ENCODE measurements at places on chromosomes 7 and 10.

DNA sequence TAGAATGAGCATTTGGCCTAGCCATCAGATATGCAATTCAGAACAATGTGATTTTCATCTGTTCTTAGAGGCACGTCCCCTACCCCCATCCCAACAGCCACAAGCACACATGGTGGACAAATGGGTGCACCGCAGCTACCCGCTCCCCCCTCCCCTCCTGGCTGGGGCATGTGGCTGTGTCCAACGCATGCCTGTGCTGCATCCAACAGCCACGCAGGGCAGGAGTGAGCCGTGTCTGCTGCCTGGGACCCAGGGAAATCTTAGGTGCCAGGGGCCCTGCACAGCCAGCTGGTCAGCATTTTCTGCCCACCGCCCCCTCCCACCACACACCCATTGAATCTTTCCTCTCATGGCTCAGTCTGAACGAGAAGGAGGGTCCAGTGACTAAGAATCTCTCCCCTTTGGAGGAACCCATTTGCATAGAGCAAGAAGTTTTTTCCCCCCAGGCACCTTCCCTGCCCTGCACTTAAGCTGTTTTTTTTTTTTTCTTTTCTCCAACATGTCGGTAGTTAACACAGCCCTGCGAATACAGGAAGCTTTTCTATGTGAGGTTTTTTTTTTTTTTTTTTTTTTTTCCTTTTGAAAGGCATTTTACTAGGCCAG is 138.9 kb downstream of the WDR11 start:
- no peak for DNase-seq

GRCh38 chr10:34184939-34185386 is 630.1 kb downstream of the PARD3 start:
- no peak for DNase-seq

- DNase-seq: no peak
Measured at GRCh38 chr7:91491868-91492267, 227.6 kb downstream of the FZD1 start.

GRCh38 chr7:41886901-41887311 is 184.0 kb upstream of the INHBA start:
- DNase-seq: no peak

DNA sequence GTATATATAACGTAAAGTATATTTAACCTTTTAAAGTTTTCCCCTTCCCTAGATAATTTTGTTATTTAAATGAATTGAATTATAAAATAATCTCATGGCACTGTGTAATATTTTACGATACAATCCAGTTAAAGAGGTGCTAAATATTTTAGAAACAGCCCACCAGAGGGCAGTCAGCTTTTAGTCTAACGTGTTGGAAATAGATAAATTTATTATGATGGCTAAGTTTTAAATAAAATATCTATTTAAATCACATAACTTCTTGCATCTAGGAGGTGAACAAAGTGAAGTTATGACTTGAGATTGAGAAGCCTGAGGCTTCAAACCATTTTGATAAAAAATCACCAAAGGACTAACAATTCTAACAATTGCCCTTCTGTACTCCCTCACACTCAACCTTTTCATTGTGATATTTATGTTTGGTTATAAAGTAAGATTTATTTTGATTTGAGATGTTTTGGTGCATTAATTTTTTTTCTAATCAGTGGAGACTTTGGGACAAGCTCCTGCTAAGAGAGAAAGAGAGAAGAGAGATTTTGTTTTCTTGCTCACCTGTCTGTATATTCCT is 171.5 kb upstream of the SP4 start:
- DNase-seq: no peak

DNA sequence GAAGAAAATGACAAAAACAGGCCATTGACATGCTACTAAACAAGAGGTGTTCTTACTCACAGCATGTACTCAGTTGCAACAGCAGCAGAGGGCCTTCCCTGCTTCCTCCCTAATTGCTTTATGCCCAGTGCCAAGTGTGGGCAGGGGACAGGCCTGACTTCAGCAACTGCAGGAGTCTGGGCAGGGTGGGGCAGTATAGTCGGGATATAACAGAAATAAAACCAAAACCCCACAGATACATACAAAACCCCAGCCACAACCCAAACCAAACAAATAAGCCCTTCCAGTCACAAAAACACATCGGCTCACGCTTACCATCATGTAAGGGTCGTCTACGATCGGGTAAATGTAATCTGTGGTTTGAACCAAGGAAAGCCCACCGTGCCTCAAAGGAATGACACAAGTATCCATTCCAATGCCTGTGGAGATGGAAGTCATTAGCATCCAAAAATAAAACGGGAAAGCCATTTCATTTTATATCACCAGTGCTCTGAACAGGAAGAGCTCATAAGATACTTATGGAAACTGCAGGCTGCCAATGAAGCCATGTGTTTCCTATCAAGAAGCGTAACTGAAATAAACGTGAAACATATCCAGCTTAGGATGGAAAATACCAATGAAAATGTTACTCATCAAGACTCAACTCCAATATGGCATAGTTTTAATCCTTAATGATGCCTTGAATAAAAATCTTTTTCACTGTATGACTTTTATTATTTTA is 9.5 kb downstream of the SEPHS1 start:
- DNase-seq: no peak

DNA sequence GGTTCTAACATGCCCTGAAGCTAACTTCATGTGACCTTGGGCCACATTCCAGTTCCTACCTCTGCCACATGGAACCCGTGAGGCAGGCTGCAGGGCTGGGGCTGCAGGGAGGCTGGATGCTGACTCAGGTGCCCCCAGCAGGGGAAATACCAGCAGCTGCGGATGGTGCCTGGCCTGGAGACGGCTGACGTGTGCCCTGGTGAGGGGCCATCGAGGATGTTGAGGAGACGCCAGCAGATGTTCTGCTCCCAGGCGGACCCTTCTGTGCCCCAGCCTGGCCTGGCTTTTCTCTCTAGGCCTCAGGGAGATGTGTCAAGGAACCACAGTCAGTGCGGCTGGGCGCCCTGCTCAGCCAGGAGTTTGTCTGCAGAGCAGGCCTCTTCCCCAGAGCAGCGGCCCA is 8.8 kb downstream of the BAG3 start:
- no peak for DNase-seq

- no peak for DNase-seq
Measured at GRCh38 chr7:16747102-16747501, 6.5 kb upstream of the TSPAN13 start.

GRCh38 chr10:92800134-92800733 is 48.1 kb upstream of the EXOC6 start:
- DNase-seq: no peak

GRCh38 chr7:110626414-110626813 is 464.5 kb upstream of the LRRN3 start:
- DNase-seq: no peak

GRCh38 chr7:134444961-134445315 is 14.0 kb downstream of the AKR1B1 start:
- DNase-seq: no peak

DNA sequence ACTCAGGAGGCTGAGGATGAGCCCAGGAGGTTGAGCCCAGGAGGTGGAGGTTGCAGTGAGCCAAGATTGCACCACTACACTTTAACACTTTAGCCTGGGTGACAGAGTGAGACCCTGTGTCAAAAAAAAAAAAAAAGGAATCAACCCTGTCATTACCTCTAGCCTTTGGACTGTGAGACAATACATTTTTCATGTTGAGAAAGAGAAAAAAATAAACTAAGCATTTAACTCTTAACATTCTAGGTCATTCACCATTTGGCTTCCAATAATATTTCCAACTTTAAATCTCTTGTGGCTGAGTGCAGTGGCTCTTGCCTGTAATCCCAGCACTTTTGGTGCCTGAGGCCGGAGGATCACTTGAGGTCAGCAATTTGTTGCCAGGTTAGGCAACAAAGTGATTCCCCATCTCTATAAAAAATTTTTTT is 41.9 kb upstream of the TPST1 start:
- no peak for DNase-seq

DNA sequence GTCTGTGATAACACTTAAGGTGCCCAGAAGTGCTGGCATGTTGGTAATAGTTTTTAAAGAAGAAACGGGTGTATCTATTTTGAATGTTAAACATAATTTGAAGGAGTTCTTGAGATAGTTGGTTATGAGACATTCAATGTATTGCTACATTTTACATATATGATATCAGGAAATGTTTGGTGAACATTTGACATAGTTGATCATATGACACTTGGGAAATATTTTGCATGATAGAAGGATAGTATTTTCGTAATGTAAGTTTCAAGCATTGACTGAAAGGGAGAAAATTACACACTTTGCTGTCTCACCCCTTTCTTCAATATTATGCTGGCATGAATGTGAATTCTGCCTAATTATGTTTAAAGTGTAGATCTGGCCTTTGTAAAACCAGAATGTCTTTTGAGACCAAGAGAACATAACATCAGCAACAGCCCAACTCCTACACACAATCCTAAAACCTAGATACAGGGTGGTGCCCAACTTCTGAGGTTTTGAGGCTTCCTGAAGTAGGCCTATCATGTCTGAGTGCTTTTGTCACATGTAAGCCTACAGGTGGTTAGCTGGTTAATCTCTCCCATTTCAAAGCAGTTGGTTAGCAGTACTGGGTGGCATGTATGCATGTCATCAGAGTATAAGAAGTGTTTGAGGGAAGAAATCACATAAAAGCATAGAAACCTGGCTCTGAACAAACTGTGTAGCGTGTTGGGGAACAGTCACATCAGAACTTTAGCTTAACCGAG is 2.1 kb downstream of the ADD3 start:
- DNase-seq: peak; percentile 29

GRCh38 chr10:5963591-5963990 is 13.8 kb downstream of the IL15RA start:
- DNase-seq: no peak

GRCh38 chr7:90988516-90988915 is 275.7 kb upstream of the FZD1 start:
- DNase-seq: no peak

GRCh38 chr10:93867525-93867924 is 26.3 kb upstream of the SLC35G1 start:
- no peak for DNase-seq

GRCh38 chr7:91565499-91566401 is 301.5 kb downstream of the FZD1 start:
- no peak for DNase-seq

- no peak for DNase-seq
Measured at GRCh38 chr10:3060481-3060889, 6.9 kb upstream of the PFKP start.

GRCh38 chr10:48890888-48891850 is 48.5 kb downstream of the LRRC18 start:
- DNase-seq: no peak

DNA sequence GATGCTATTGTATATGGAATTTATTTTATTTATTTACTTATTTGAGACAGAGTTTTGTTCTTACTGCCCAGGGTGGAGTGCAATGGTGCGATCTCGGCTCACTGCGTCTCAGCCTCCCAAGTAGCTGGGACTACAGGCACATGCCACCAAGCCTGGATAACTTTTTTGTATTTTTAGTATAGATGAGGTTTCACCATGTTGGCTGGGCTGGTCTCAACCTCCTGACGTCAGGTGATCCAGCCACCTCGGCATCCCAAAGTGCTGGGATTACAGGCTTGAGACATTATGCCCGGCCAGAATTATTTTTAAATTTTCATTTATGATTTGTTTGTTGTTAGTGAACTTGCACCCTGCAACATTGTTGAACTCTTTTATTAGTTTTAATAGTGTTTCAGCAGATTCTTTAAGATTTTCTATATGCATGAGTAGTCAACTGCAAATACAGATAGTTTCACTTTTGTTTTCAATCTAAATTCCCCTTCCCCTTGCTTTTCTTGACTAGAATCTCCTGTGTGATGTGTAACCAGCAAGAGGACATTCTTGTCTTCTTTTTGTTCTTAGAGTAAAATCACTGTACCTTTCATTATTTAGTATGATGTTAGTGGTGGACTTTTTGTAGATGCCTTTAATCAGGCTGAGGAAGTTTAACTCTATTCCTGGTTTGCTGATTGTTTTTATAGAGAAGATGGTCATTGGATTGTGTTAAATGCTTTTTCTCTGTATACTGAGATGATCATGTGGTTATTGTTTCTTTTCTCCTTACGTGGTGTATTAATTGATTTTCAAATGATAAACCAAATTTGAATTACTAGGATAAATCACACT is 27.8 kb downstream of the ZNF33A start:
- DNase-seq: peak; percentile 45

DNA sequence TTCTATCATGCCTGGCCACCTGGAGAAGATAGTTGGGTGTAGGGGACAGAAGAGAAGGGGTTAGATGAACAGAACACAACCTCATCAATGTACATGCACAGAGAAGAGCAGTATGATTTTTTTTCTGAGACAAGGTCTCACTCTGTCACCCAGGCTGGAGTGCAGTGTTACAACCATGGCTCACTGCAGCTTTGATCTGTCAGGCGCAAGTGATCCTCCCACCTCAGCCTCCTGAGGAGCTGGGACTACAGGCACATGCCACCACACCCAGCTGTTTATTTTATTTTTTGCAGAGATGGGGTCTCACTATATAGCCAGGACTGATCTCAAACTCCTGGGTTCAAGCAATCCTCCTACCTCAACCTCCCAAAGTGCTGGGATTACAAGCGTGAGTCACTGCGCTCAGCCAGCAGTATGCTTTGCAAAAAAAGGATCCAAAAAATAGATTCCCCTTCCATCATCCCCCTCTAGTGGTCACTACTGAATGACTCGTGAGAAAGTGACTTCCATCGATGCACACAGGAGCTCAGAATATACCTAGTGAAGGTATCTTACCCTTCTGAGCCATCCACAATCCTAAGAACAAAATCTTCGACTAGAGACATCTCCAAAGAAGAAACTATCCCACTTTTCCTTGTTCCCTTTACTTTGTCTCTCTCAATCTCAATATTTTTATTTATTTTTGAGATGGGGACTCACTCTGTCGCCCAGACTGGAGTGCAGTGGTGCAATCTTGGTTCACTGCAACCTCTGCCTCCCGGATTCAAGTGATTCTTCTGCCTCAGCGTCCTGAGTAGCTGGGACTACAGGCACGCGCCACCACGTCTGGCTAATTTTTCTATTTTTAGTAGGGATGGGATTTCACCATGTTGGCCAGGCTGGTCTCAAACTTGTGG is 21.0 kb downstream of the ZCWPW1 start:
- DNase-seq: no peak

DNA sequence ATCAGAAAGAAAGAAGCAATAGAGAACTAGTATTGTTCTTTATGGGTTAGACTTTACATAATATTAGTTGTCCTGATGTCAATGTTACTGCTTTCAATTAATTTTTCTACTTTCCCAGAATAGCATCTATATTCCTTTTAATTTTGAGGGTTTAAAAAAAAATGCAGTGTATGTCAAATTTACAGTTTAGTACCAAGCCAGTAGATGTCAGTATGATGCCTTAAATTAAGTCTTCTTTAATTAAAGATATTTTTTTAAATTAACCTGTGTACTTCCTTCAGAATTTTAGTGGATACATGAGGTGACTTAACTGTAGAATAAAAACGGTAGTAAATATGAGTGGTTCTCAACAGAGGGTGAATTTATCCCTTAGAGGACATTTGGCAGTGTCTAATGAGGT is 35.2 kb upstream of the STOX1 start:
- DNase-seq: no peak

- no peak for DNase-seq
Measured at GRCh38 chr10:51706225-51706624, 6.8 kb upstream of the CSTF2T start.

DNA sequence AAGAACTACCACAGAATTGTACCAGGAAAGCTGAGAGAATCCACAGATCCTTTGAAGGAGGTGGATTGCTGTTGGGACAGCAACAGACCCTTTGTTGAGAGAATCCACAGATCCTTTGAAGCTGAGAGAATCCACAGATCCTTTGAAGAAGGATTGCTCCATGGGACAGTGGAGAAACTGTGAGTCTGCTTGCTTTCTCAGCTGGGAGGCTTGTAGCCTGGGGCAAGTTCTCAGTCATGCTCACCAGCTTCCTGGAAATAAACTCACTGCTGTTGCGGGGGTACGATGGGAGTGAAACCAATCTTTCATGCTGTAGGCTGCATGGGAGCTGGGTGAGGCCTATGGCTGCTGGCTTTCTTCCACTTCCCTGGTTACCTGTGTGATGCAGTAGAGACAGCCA is 106.3 kb downstream of the C7orf25 start:
- DNase-seq: no peak

Data from GM06990 (cell line).